ENCODE measurements at places on chromosomes 5 and 9.

- DNase-seq: no peak
Measured at GRCh38 chr5:77718934-77719610, 57.1 kb downstream of the TBCA start.

GRCh38 chr5:164763206-164763605 is 1257.8 kb downstream of the MAT2B start:
- DNase-seq: no peak

GRCh38 chr9:133977421-133978201 is 14.5 kb downstream of the VAV2 start:
- DNase-seq: no peak

GRCh38 chr5:149024477-149024876 is 38.4 kb downstream of the SH3TC2 start:
- no peak for DNase-seq

GRCh38 chr5:58327289-58327688 is 132.6 kb downstream of the PLK2 start:
- DNase-seq: no peak

DNA sequence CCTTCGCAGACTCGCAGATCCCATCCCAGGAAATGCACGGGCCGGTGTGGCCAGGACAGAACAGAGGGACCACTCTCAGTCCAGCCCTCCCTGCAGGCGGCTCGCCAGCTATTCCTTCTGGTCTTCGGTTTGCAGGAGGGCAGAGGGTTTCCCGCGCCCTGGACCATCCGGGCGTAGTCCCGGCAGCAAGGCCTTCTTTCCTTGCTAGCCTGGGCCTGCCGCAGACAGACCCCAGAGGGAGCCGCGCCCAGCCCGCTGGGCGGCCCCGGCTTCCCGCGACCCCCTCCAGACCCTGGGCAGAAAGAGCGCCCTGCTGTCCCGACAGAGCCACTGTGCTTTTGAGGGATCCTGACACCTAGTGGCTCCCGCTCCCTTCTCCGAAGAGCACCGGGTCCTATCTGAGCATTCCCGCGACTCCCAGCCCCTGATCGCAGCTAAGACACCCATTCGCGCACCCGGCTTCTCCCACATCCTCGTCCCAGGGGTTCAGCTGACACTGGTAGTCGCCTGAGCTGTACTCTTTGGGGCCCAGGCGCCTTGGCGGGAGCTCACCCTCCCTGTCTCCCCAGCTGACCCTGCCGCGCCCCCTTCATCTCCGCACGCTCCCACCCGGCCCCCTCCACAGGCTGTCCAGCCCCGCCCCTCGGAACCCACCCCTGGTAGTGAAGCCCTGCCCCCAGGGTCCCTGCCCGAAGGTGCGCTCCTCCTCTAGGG is 1.1 kb downstream of the CFAP90 start:
- no peak for DNase-seq

DNA sequence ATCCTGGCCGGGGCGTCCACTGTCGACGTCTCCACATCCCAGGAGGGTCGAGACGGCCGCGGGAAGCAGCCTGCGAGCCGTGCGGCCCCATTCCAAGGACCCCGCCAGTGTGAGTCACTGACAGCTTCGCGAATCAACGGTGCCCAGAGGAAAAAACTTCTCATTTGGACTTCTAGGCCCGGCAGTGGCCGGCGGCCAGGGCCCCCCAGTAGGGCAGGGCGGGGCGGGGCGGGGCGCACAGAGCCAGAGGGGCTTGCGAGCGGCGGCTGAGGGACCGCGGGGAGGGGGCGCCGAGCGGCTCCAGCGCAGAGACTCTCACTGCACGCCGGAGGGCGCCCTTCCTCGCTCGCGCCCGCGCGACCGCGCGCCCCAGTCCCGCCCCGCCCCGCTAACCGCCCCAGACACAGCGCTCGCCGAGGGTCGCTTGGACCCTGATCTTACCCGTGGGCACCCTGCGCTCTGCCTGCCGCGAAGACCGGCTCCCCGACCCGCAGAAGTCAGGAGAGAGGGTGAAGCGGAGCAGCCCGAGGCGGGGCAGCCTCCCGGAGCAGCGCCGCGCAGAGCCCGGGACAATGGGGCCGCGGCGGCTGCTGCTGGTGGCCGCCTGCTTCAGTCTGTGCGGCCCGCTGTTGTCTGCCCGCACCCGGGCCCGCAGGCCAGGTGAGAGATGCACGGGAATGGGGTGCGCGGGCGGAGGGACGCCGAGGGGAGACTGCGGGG is at the start of gene F2R:
TSS of gene F2R (plus strand) at position 391 of the 720 bp plus-strand sequence. CDS start at position 573, 182 bp downstream.
- no peak for DNase-seq

- no peak for DNase-seq
Measured at GRCh38 chr5:5139336-5139776, 774 bp upstream of the ADAMTS16 start.
